CD4-positive, alpha-beta T cell treated with Interleukin-6 at 100 ng/mL for 8 hours (primary cell): ENCODE measurements at places on chromosomes 12 and 14.
A peak's percentile ranks its signal among the peaks of the same experiment; 100 is the strongest.

DNA sequence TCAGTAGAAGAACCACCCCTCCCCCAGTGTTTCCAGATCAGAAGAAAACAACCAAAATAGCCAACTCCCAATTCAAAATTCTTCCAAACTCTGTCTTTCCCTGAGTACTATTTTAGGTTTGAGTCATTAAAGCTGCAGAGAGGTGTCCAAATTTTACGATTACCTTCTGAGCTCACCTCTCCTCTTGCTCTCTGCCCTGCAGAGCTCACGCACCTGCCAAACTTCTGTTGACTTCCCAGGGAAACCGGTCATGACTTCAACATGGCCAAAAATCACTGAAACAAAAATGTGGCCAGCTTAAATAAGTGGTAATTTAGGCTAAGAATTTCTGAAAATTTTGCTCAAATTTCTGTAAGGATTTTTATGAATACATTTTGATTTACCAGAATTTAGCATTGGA, 70.9 kb upstream of the OTX2 start:
- no peak for DNase-seq

DNA sequence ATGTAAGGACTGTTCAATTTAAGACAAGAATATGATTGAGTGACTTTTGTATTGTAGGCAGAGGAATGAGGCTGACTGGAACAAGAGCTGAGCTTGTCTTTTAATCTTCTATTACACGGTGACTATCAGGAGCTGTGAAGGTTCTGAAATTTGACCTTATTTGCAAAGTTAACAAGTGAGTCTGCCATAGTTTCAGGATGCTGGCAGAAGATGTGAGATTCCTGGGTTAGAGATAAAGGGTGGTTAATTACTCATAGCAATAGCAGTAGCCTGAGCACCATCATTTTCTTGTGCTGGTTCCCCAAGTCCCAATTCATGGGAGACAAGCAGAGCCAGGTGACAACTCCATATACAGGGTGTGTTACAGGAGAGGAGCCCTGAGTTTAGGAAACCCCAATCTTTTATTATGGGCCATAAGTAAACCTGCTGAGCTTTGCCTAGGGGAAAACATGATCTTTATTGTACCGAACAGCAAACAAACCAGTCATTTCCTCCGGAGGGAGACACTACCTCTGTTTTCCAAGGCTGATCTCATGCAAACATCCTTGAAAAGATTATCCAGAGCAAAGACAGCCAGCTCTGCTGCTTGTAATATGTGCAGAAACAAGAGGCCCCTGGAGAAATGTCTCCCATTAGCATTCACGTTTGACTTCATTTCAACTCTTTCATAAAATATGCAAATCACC, 51.7 kb upstream of the DDX11 start:
- DNase-seq: no peak

- no peak for DNase-seq
These were observed 87.9 kb downstream of the USP15 start for GRCh38 chr12:62347922-62348650.

DNA sequence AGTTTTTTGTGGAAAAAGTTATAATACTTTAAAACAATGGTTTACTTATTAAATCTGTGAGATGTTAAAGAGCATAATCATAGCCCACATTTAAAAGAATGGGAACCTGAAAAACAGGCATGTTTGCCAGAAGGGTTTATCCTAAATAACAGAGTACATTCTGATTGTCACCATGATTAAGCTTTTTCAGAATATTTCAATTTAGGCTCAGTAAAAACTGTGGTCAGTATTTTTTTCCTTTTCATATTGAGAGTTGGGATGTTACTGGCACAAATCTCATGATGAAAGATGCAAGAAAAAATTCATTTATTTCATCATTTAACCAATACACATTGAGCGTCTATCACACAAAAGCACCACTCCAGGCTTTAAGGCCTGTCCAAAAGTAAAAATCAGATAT, 18.6 kb downstream of the EPS8 start:
- no peak for DNase-seq

- DNase-seq: no peak
These were observed 3.6 kb downstream of the TTC5 start for GRCh38 chr14:20302042-20302755.

DNA sequence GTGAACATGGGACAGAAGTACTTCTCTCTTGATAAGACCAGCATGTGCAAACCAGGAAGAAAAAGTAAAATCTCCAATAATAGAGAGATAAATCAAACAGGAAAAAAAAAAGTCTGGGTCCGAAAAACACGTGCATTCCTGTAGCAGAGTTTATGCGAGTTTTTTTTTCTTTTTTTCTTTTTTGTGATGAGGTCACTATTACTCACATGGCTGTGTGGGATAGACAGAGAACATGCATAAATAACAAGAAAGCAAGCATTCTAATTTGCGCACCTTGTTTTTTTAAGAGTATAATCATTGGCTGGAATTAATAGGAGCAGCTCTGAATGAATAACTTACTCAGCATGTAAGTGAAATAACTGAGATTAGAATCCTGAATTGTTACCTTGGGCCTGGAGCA, 91.9 kb upstream of the CPM start:
- no peak for DNase-seq

- no peak for DNase-seq
These were observed 244.4 kb upstream of the FOXN3 start for GRCh38 chr14:89661392-89661791.

DNA sequence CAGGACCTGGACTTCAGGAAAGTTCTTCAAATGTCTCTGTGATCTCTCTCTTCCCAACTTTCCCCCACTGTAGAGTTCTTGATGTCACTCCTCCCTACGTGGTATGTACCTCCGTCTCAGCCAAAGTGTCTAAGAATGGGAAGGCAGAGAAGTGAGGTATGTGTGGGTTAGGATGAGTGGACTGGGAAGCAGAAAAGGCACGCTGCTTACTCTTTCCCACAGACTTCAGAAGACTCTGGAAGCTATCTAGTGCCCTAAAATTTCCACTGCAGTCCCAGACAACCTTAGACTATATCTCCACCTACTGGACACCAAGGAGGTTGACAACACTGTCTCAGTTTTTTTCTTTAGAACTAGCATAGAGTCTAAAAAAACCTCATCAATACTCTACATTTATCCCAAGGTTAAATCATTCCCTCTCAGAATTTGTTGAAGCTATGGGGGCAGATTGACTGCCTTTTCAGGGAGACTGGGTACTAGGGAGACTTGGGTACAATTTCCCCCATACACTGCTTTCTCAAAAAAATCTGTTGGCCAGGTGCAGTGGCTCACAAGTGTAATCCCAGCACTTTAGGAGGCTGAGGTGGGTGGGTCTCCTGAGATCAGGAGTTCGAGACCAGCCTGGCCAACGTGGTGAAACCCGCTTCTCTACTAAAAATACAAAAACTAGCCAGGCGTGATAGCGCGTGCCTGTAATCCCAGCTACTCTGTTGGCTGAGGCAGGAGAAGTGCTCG, 20.6 kb upstream of the ITGA5 start:
- peak; percentile 47 for DNase-seq

DNA sequence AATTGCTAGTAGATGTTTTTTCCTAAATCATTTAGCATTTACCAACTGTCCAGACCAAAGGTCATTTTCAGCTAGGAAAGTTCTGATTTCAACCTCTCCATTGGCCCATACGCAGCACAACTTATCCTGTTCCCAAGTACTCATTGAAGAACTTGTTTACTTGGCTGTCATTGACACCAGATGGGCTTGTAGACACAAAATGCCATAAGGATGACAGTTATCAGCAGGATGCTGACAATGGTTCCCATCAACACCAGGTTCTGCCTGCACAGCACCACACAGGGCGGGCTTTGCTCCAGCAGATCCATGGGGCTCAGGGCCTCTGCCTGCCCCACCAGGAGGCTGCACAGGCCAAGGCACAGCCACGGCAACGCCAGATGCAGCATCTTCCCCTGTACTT, 36.5 kb upstream of the TMPRSS12 start:
- no peak for DNase-seq

GRCh38 chr12:107373238-107373809, 280.0 kb upstream of the CRY1 start:
- peak; percentile 24 for DNase-seq

DNA sequence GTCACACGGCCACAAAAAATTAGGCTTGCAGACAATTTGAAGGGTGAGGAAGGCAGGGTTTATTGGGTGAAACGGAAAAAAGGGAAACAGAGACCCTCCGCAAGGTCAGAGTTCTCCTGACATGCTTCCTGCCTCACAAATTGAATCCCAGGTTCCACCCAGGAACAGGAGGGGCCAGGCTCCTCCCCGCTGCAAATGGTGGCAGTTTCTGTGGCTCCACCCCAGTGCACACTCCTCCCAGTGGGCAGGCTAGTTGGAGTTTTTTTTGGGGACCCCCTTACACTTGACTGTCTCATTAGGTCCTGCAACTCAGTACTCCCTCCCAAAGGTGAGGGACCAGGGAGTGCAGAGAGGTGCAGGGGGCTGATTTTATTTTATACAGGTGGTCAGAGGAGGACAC, 39.4 kb upstream of the PPP1CC start:
- no peak for DNase-seq

- no peak for DNase-seq
These were observed 16.9 kb upstream of the BEGAIN start for GRCh38 chr14:100604121-100604501.

GRCh38 chr14:100340423-100340813, 17.3 kb downstream of the SLC25A47 start:
- DNase-seq: no peak

- DNase-seq: no peak
These were observed 336.8 kb downstream of the LRIG3 start for GRCh38 chr12:58583529-58583928.
